Left lobe of liver (tissue), 2 donors: ENCODE measurements at places on chromosomes 7 and 10. TPM values are rescaled to one million over a fixed set of nuclear protein-coding genes. Genes with fewer than 3 reads are reported as not detected.

Gene VGF
- total RNA-seq, result not detected

Gene GBX1
- total RNA-seq, result not detected

Gene LRGUK
- total RNA-seq, result 0.15 TPM

Gene PDZD7
- 0.13 TPM for total RNA-seq

Gene FGFBP3
- 0.33 TPM for total RNA-seq

Gene OR6B1
- total RNA-seq, result not detected

DNA sequence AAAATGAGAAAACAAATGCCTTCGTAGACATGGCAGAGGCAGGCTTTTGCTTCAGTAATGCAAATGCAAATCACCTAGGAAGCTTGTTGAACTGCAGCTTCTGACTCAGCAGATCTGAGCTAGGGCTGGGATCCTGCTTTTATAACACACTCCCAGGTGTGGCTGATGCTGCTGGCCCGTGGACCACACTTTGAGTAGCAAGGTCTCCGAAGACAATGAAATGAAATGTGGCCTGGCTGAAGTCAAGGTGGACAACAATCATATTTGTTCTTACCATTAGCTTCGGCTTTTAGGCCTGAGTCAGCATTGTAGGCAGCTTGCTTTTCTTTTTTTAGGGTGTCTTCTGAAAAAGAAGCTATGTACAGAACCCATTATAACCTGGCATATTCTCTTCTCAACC lies 26.3 kb downstream of the COL17A1 start:
- DNase-seq, result no peak

DNA sequence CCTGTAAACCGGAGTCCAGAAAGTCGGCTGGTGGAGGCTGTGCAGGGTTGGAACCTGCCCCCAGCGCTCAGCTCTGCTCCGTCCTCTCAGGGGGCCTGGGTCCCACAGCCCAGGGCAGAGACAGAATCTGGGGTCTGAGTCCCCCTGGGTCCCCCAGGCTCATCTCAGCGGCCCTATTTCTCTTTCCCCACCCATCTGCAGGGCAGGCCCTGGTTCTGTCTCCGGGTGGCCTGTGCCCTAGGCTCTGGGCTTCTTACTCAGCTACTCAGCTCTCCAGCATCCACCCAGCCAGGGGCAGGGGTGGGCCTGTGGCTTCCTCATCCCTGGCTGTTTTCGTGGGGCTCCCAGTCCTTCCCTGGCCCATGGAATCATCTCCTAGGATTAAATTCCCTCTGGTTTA lies 183.4 kb downstream of the ADARB2 start:
- no peak for DNase-seq

GRCh38 chr10:17954861-17955260 lies 3.1 kb downstream of the SLC39A12 start:
- DNase-seq, result no peak

DNA sequence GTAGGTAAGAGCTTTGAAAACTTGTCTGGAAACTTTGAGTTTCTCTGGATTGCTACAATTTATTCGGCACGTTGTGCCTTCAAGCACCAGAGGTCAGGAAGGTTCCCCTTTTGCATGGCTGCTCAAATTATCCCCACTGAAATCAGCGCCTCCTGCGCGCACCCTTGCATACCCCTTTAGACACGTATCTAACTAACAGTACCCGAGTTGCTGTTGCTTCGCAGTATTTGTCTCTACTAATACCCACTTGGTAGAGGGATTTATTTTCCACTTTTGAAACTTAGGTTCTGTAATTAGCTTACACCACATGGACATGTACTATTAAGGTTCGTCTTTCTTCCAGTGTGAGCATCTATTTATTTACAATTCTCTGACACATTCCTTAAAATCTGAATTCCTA lies 1.6 kb downstream of the MEOX2 start:
- no peak for DNase-seq

GRCh38 chr7:19397911-19398310 lies 252.7 kb upstream of the FERD3L start:
- no peak for DNase-seq

DNA sequence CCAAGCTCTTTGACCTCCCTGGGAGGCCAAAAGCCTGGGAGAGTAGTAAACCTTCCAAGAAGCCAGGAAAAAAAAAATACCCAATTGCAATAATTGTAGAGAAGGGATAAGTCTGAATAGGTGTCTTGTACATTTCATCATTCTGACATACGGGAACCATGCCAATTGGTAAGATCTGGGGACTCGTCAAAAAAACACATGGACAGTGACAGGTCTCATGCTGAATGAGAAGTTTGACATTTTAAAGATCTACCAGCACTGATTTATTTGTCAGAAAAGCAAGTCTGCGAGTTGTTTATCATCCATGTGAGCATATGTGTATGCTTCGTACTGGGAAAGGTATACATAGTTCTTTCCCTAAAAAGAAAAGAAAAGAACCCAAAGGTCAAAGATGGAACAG lies 4.1 kb upstream of the ITGA8 start:
- DNase-seq, result no peak

- no peak for DNase-seq
Measured at GRCh38 chr10:31508882-31509281, 189.9 kb downstream of the ZEB1 start.

- DNase-seq, result no peak
Measured at GRCh38 chr10:110650265-110650668, 6.1 kb downstream of the RBM20 start.

- DNase-seq, result no peak
Measured at GRCh38 chr7:31563951-31564350, 50.1 kb downstream of the ITPRID1 start.

DNA sequence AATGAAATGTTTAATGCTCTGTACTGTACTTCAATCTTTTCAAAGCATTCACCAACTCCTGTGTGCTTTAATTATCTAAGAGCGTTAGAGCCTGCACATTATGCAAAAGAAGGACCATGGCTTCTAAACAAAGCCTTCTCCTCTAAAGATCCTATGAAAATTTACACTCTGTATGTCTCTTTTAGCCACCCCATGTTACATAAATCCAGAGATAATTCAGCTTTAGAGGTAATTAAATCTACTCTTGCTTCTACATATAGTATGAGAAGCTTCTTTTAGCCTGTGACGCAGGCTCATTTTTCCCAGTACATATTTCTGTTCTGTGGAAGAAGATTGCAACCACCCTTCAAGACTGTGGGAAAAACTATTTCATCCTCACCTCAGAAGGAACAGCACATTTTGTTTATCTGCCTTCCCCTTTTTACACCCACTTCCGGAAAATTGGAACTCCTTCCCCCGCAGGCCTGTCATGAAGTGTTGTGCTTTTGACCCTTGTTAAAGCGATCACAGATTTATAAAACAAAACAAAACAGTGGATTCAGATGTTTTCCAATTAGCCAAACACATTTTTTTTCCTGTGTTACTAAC lies 8.1 kb upstream of the TAS2R16 start:
- DNase-seq, result no peak

DNA sequence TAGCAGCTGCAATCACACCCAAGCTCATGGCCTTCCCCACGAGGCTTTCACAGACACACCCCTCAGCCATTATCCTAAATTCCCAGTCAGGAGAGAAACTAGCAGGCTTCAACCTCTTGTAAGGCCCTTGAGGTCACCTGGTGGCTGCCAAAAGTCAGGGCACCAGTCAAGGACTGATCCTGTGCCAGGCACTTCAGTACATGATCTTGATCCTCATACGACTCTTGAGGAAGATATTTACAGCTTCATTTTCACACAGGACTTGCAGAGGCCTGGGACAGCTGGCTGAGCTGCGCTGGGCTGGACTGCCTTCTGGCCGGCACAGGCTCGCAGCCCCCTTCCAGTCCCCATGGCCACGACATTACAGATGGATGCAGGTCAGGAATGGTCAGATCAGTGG lies 8.8 kb downstream of the PDAP1 start:
- no peak for DNase-seq

DNA sequence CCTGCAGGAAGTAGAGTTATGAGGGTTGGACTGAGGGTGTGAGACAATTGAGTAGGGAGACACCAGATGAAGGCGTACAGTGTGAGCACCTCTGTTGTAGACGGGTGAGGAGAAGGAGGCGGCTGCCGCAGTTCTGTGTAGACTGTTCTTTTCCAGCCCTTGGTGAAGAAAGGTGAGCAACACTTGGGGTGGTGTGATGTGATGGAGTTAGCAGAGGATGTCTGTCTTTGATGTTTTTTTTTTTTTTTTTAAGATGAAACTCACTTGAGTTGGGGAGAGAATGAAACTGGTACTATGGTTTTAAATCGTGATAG lies 42.8 kb upstream of the RNF216 start:
- DNase-seq, result no peak

DNA sequence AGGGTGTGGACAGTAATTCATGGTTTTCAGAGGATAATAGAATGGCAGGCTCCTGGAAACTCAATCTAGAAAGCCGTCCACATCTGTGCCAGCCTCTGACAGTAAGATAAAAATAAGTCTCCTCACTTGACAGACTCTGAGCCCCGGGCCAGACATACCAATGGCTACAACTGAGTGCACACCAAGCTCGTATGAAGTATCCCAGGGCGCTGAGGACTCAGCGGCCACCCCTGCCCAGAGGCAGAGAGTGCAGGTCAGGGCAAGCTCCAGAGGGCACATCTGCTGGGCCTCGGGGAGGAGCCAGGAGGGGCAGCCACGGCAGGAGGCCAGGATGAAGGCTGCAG lies 262.8 kb upstream of the TCERG1L start:
- DNase-seq, result no peak

DNA sequence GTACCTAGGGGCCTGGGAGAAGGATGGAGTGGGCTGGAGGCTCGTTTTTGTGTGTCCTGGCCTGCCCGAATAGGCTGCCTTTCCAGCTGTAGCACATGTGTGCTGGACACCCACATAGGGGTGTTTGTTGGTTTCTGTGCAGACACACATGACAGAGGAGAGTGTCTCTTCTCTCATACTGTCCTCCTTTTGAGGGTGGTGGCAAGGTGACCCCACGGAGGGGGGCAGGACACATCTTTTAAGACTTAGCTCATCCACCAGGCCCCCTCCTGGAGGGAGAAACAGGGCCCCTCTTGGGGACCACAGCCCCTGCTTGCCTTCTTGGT lies 72.2 kb upstream of the PPIF start:
- no peak for DNase-seq

DNA sequence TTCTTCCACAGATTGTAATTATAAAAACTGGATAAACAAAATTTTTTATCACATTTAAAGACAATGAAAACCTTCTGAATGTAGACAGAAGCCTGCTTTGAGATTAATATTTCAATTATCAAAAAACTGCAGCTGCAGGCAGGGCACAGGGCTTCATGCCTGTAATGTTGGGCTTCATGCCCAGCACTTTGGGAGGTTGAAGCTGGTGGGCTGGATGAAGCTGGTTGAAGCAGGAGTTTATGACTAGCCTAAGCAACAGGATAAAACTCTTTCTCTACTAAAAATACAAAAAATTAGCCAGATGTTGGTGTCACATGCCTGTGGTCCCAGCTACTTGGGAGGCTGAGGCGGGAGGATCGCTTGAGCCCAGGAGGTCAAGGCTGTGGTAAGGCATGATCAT lies 41.2 kb downstream of the PDZD8 start:
- DNase-seq, result no peak

DNA sequence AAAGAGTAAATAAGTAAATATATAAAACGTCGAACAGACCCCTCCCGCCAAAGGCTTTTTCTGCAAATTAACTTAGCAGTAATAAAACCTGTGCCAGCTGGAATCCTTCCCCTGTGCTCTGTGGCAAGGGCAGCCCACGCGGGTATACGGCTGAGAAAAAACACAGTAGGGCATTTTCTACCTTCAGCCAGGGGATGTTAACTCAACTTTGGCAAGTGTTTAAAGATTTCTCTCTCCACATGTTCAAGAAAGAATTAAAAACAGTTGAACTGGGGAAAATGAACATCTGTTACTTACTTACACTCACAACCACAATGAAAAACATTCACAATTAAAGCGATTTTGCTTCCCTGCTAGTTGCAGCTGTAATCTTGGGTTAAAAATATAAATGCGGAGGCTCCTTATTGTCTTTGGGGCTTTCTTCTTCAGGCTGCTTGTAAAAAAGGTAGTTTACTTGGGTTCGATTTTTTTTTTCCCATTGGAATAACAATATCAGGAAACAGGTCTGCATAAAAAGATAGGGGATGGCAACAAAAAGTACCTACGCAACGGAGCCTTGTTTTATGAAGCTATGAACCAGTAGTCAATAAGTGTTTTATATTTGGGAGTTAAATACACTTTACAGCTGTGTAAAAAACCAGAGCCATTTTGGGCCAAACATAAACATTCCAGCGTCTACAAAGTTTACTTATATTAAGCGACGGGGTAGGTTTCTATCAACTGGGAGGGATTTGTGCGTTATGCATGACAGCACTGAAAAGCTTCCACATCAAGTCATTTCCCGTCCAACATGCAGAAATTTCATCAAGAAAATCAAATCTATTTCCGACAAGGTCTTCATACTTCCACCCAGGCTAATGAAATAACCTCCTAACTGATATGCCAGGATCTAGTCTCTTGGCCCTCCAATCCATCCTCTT lies 132.7 kb downstream of the TAX1BP1 start:
- DNase-seq, result no peak

- no peak for DNase-seq
Measured at GRCh38 chr7:147869456-147869855, 721.1 kb upstream of the C7orf33 start.

DNA sequence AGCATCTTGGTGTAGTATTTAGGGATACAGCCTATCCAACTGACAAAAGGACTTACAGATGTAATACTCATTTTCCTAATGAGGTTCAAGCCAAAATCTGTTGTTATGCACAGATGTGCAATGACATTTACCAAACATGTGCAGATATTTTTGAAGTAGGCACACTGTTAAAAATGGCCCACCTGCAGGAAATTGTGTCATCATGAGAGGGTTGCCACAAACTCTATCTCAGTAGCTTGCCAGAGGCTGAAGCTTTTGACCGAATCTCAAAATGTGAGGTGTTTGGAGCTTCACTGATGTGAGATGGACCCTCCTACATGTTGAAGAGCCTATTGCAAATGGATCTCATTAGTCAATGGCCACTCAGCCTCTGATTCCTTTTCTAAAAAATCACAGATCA lies 89.7 kb upstream of the CSTF2T start:
- DNase-seq, result no peak

DNA sequence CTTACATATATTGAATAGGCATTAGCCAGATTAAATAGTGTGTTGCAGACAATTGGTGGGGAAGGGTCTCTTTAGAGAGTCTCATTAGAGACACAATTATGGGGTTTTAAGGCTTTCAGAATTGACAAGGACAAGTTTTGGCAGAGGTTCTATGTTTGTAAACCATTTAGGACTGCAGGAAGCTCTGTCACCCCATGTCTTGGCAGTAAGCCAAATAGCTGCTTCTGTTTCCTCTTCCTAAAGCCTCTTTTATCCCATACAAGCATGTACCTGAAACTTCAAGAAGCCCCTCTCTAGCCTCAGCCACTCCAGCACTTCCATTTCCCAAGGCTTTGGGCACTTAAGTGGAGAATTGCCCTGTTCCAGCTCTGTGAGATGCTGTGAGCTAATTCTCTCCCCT lies 21.8 kb upstream of the LRRC4 start:
- DNase-seq, result no peak

- no peak for DNase-seq
Measured at GRCh38 chr10:49298983-49299815, at the start of gene C10orf71. Gene C10orf71 (plus strand): TSS chr10:49299170. CDS start chr10:49322546, 23,376 bp downstream.

GRCh38 chr7:45125193-45125904 lies 13.9 kb upstream of the TBRG4 start:
- no peak for DNase-seq
